AML-193 (cell line): ENCODE measurements at places on chromosomes 1 and 21.

DNA sequence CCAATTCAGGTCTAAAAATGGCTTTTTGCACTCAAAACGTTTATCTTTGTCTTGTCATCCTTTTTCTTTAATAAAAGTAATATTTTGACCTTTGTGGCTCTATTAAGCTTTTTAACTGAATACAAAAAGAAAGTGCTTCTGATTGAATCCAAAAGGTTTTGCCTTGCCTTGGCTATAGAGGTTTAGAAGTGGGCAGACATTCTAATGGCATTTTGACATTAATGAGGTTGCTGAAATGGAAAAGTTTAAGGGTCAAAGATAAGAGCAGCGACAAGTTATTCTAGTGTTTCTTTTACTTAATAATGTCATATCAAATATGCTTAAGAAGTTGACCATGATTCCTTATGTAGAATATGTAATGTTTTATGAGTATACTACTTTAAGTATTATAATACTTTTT is 120.2 kb downstream of the ADGRL2 start:
- DNase-seq, result no peak

DNA sequence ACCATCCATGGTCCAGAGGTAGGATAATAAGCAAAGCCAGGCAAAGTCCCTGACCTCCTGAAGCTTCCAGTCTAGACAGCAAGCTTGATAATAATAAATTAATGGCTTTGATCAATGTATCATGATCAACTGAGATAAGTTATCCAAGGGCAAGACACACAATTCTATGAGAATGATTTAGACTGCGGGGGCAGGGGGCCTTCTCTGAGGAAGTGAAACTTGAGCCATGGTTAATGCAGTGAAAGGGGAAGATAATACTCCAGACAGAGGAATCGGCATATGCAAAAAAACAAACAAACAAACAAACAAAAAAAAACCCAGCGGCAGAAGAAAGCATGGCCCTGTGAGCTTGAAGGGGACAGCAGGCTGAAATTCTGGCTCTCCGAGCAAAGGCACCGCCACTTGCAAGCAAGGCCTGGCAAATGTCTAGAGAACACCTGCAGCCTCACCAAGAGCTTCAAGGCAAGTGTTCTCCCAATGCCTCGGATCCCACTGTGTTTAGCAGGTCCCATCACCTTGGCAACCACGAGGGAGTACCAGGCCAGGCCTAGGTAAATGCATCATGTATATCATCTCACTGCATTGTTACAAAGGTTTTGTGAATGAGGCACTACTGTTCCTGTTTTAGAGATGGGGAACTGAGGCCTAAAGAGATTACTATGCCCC is 24.9 kb downstream of the CSMD2 start:
- no peak for DNase-seq

- DNase-seq, result no peak
These were observed 11.7 kb upstream of the UCK2 start for GRCh38 chr1:165815725-165816124.

- no peak for DNase-seq
These were observed 271.3 kb upstream of the B3GALT2 start for GRCh38 chr1:193457676-193458075.

DNA sequence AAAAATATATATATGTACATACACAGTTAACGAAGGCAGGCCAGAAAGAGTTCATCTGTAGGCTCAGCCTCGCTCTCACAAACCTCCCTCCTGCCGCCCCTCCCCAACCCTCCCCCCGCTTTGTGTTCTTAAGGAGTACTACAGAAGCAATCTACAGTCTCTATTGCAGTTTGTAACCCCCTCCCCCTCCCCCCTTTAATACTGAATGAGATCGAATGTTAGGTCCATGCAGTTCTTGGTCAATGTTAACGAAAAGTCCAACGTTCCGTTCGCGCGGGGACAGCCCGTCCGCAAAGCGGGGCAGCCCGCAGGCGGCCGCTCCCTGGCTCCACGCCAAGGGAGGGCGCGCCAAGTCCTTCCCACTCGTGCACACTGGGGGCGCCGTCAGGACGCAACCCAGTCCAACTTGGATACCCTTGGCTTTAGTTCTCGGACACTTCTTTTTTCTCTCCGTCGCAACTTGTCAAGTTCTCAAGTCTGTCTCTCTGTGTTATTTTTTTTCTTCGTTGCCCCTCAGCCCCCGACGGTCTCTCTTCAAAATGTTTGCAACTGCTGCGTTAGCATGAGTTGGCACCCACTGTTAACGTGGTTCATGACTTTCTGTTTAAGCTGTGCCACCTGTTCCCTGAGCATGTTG is 2.2 kb downstream of the JUN start:
- peak; percentile 64 for DNase-seq

DNA sequence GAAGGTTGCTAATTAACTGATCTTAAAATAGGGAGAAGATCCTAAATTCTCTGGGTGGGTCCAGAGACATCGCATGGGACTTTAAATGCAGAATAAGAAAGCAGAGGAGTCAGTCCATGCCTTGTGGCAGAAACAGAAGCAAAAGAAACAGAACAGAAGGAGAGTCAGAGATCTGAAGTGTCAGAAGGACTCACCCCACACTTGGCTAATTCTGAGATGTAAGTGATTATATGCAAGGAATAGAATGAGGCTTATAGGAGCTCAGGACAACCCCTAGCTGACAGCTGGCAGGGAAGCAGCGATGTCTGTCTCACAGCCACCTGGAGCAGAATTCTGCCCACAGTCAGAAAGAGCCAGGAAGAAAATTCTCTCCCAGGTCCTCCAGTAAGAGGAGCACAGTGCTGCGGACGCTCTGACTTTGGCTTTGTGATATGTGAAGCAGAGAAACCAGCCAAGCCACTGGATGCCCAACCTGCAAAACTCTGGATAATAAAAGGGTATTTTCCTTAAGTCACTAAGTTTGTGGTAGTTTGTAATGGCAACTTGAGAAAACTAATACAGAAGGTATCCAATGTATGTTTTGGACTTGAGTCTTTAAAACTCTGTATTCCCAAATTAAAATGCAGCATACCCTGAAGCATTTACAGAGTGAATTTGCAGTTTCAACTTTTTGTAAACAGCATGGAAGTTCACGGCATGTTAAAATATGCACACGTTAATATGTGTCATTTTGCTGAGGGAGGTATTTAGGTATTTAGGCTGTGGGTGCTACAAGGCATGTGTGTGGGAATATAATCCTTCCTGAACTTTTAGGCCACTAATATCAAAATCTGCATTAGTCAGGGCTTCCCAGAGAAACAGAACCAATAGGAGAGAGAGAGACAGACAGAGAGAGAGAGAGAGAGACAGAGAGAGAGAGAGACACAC is 388.5 kb downstream of the PCP4 start:
- no peak for DNase-seq

DNA sequence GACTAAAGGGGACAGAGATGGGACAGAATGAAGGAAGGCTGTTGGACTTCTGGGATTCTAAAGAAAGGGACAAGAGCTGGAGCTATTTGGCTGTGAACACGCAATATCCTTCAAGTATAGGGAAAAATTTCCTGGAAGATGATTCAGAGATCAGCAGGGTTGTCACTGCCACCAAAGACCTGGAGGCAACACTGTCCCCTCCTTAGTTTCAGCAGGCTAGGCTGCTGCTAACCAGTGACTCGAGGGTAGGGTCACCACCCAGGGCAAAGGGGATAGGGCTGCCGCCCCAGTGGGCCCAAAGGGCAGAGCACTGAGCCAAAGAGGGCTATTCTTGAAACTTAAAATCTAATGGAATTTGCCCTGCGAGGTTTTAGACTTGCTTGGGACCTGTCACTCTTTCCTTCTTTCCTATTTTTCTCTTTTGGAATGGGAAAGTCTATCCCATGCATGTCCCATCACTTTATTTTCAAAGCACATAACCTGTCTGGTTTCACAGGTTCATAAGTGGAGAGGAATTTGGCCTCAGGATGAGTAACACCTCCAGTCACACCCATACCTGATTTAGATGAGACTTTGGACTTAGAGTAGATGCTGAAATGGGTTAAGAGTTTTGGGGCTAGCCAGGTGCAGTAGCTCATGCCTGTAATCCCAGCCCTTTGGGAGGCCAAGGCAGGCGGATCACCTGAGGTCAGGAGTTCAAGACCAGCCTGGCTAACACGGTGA is 11.9 kb downstream of the IFNLR1 start:
- no peak for DNase-seq

- peak; percentile 35 for DNase-seq
These were observed 289.8 kb downstream of the NTNG1 start for GRCh38 chr1:107430540-107431228.

DNA sequence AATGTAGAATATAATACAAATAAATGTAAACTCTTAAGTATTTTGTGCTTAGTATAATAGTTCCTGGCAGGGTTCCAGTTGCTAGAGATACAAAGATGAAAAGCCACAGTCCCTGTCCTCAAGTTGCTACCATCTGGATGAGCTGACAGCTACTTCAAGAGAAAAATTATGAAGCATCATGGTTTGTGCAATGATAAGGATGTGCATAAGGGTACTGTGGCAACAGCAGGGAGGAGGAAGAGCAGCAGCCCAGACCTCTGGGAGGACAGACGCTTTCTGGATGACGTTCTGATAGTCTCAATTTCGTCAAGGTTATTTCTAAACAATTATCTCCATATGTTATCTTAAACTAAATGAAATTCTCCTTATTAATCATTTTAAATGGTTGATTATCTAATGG is 198.9 kb downstream of the NTNG1 start:
- no peak for DNase-seq

GRCh38 chr1:159204161-159205141 is at the start of gene ACKR1:
ACKR1 (plus strand) TSS chr1:159204875; CDS start chr1:159204960, 85 bp downstream.
- DNase-seq, result no peak

DNA sequence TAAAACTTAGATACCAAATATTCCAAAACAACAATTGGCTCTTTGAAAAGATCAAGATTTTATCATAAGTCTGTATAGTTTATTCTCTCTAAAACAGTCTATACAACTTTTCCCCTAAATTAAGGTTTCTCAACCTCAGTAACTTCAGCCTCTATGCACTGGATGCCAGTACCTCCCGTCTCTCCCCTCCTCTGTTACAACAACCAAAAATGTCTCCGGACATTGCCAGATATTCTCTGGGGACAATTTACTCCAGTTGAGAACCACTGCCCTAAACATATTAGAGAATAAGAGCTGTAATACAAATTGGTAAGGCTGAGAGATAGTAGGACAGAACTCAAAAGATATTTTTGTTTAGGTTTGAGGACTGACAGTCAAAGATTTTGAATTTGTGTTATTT is 71.6 kb downstream of the TMEM200B start:
- DNase-seq, result no peak

- DNase-seq, result no peak
These were observed 95.9 kb downstream of the ZC3H11B start for GRCh38 chr1:219517031-219517430.

DNA sequence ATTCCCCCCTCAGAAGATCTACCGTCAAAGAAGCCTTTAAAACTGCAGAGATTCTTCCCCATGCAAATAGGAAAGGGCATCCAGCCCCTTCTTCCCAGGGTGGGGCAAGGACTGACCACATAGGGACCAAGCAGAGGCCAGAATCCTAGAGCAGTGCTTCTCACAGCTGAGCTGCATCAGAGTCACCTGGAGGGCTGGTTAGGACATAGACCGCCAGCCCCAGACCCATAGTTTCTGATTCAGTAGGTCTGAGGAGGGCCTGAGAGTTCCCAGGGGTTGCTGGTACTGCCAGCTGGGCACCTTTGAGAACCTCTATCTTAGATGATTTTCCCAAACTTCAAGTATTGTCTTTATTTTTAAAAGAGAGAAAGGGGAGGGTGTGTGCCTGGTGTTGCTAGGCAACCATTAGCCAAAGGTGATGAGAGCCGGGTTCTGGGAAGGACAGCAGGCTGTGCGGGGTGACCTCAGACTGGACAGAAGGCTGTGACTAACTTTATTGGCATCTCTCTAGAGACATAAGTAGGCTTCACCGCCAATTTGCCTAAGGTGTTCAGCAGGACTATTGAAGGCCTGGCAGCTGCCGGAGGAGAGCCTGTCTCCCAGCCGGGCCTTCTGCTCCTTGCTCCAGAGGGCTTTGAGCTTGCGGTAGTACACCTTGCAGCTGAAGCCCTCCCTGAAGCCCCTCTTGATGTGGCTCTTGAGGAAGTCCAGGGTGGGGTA is 3.0 kb downstream of the SPATA46 start:
- DNase-seq, result no peak

DNA sequence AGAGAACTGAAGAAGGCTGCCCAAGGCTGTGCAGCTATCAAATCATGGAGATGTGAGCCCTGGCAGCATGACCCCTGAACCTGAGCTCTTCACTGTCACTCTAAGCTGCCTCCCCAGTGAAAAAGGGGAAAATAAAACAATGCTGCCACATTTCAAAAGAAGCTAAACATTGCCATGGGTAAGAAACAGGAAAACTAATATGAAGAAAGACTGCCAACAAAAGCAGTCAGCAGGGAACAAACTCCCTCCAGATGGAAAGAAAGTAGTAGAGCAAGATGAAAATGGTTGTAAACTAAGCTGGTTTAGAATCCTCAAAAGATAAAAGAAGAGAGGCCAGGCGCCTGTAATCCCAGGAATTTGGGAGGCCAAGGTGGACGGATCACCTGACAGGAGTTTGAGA is 36.2 kb upstream of the CSF1 start:
- DNase-seq, result no peak

DNA sequence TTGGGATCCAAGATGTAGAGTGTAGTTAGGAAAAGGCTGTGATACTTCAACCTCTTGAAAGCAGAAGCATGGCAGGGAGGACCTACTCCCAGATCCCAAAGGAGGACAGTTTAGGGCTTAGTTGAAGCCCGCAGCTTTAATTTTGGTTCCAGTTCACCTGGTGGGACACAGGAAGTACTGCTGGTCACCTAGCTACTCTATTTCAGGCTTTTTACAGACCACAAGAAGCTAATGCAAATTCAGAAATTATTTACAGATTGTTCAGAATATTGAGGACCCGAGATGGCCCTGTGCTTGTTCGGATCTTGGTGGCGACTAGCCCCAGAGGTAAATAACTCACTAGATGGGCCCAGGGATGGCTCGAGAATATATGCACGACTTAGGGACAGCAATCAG is 6.4 kb upstream of the SMCP start:
- no peak for DNase-seq

DNA sequence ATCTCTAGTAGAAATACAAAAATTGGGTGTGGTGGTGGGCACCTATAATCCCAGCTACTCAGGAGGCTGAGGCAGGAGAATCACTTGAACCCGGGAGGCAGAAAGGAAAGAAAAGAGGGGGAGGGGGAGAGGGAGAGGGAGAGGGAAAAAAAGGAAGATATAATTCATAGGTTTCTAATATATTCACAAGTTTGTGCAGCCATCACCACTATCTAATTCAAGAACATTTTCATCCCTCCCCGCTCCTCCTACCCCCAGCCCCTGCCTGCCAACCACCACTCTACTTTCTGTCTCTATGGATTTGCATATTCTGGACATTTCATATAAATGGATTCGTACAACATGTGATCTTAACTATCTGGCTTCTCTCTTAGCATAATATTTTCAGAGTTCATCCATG is 133.1 kb upstream of the KIAA1614 start:
- no peak for DNase-seq

GRCh38 chr1:186481303-186481888 is 20.5 kb upstream of the PDC start:
- DNase-seq, result no peak

- no peak for DNase-seq
These were observed 23.9 kb upstream of the RXRG start for GRCh38 chr1:165468726-165469249.

GRCh38 chr1:210726621-210727020 is 397.9 kb downstream of the HHAT start:
- peak; percentile 9 for DNase-seq

- no peak for DNase-seq
These were observed 202.5 kb downstream of the C1orf94 start for GRCh38 chr1:34378968-34379856.

GRCh38 chr1:156910309-156910782 is 10.1 kb upstream of the LRRC71 start:
- DNase-seq, result peak; percentile 12

GRCh38 chr1:99315305-99315704 is 51.0 kb downstream of the PLPPR4 start:
- DNase-seq, result no peak

GRCh38 chr1:207412845-207413244 is 41.3 kb upstream of the CR2 start:
- DNase-seq, result no peak
